ENCODE measurements at places on chromosomes 4 and X.
A peak's percentile ranks its signal among the peaks of the same experiment; 100 is the strongest.

GRCh38 chr4:119663160-119663788, 34.7 kb upstream of the PDE5A start:
- no peak for DNase-seq

GRCh38 chr4:138114434-138114833, 127.7 kb downstream of the SLC7A11 start:
- DNase-seq, result no peak

DNA sequence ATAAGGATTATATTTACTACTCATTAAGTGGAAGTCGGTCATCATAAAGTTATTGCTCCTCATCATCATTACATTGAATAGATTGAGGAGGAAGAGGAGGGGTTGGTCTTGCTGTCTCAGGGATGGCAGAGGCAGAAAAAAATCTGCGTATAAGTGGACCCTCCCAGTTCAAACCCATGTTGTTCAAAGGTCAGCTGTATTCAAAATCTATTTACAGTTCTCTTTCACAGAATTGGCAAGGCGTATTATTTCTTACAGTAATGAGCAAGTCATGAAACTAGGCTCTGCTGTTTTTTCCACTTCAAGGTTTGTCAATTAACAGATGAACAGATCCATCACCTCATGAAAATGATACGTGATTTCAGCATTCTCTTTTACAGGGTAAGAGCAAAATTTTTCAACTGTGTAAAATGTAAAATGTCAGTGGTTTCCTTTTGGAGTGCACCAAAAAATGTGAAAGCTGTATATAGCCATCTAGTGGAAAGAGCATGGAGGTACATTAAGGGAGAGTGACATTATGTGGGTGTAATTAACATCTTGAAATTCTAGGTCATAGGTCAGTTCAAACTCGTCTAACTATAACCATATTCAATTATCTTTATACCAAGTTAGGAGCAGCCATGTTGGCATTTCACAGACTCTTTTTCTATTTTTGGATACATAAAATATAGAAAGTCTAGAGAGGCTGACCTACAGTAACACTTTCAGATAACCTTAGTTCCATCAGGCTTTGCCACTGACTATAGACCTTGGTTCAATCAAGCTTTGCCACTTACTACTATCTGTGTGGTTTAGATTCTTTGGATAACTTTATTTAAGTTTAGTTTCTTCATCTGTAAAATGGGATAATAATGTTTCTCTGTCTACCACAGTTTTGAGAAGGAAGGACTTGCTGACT, 30.1 kb downstream of the NEIL3 start:
- DNase-seq, result peak; percentile 43

DNA sequence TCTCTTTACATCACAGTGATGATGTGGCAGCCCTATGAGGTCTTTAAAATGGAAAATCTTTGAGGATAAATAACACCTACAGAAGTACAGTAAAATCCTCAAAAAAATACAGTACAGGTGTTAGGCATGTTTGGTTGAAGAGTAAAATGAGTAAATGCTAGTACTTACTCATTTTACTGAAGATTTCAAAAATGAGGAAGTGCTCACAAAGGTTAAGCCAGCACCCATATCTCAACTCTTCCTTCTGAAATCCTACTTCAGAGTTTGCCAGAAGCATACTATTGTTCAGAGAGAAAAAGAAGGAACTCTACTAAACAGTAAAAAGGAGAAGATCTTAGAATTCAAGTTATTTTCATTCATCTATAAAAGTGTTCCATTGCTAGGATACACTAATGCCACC, 130.9 kb downstream of the CBR4 start:
- DNase-seq, result no peak

- peak; percentile 13 for DNase-seq
Measured at GRCh38 chr4:99640676-99641075, 17.0 kb downstream of the C4orf54 start.

GRCh38 chr4:157050561-157050960, 25.4 kb upstream of the GLRB start:
- no peak for DNase-seq
